Caki2 (cell line): ENCODE measurements at places on chromosomes 12 and 14.

- peak; percentile 2 for DNase-seq
These were observed 373.5 kb upstream of the OR4E1 start for GRCh38 chr14:22047115-22047514.

DNA sequence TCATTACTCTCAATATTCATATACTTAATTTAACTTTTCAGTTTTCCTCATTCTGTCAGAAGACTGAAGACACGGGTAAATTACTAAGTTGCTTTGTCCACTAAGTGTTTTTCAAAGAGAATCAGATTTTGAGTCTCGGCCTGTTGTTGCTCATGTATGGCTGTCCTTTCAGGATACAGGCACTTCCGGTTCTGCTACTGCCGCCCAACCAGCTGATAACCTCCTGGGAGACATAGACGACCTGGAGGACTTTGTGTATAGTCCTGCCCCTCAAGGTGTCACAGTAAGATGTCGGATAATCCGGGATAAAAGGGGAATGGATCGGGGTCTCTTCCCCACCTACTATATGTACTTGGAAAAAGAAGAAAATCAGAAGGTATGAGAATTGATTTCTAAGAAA, 28.3 kb upstream of the TEAD4 start:
- no peak for DNase-seq

GRCh38 chr12:128914908-128915563, 61.8 kb downstream of the GLT1D1 start:
- no peak for DNase-seq

- DNase-seq = no peak
These were observed 51.1 kb downstream of the SLC38A1 start for GRCh38 chr12:46217541-46218321.

DNA sequence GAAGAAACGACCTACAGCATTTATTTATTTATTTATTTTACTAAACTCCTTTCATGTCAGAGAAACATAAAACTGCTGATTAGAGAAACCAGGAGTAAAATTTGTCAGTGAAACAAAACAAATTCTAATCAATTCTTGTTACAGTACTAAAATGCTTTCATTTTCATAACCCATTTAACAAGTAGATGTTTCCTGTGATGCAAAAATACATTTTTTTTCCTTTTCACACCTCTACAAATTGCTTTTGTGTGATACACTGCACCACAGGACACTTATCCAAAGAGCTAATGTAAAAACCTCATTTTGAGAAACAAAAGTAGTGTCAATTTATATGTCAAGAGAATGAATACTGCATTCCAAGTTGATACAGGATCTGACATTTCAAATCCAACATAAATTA, 155.1 kb downstream of the SYT1 start:
- DNase-seq = no peak

DNA sequence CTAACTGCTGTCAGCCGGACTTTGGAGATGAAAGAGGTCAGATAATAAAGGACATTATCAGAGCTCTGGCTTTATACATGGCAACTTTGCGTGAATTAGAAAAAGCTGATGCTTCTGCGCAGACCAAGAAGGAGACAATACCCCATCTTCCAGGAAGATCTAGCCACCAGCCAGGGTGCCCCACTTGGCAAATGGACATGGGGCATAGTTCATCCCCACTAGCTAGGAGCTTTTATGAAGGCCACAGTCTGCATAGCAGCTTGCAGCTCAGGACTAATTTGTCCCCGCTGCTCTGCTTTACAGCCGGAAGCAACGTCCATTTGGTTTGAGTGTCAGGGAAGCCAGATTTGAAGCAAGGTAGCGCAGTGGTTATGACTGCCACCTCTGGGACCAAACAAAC, 101.0 kb downstream of the TMEM132C start:
- no peak for DNase-seq

DNA sequence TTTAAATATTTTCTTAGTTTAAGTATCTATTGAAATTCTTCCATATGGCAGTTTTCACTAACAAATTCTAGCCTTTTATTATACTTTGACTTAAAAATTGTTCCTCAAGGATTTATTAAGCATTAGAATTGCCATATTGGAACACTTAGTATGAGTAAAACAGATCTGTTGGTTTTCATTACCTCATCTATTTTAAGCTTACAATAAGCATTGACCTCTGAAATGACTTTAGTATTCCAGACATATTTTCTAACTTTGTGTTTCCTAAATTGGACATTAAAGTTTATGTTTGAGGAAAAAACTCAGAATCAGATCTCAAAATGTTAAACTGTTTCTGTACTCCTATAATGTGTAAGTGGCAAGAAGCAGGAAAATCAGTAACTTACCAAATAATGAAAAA, 48.4 kb downstream of the CSRP2 start:
- DNase-seq = no peak

GRCh38 chr12:91922674-91923073, 223.0 kb downstream of the BTG1 start:
- no peak for DNase-seq

DNA sequence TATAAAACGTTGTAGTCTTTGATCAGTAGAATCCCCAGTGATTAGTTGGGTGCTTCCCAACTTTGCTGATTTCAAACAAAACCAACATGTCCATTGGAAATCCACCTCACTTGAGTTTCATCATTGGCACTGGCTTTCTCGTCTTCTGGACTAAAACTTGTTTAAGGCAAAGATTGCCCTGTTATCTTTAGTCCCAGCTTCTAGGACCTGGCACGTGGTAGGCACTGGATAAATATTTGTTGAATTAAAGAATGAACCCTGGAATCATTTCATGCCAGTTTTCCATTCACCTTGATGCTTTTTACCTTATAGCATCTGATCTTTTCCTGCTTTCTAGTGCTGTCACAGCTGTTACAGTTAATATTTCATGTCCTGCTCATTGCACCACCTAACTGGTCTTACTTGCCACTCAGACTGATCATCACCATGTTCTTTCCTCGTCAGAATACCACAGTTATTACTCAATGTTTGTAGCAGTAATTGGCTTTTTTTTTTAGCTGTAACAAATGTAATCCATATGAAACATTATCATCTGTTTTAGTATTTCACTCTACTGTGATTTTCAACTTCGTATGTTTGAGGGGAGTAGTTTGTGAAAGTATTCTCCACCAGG, 7.3 kb upstream of the C12orf50 start:
- DNase-seq = no peak

DNA sequence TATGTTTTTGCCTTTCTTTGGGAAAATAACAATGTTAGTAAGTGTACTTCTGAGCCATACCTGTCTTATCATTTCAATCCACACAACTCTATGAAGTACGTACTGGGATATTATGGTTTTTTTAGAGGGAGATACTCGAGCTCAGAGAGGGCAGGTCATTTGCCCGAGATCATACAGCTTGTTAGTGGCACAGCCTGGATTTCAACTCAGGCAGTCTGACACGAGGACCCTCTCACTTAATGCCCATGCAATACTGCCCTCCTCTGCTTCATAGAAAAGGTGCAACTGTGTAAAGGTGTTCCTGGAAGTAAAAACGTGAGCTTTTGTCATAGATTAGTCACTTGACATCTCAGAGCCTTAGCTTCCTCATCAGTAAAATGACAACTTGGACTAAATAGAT, 128.0 kb downstream of the NDUFA12 start:
- peak; percentile 2 for DNase-seq

DNA sequence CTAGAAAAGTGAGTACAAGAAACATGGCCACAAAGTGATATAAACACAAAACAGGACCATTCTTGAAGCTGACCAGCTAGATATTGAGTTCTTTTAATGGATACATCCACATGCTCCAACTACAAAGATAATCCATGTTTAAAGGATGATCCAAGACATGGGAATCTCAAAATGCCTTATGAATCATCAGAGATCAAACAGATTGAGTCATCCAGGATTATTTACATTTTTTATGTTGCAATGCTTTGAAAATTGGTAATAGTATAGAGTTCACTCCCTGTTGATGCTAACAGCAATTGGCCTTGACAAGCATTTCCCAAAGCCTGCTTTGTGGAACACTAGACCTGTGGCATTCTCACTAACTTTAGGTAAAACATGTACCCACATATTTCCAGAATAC, 293.0 kb upstream of the TBX3 start:
- DNase-seq = no peak
